Hematopoietic multipotent progenitor cell treated with erythropoietin and hydrocortisone succinate and interleukin-3 and kit ligand, for 8 days (in vitro differentiated cells): ENCODE measurements at places on chromosomes 16 and 17.

- no peak for DNase-seq
These were observed 13.1 kb upstream of the RNPS1 start for GRCh38 chr16:2280981-2281542.

DNA sequence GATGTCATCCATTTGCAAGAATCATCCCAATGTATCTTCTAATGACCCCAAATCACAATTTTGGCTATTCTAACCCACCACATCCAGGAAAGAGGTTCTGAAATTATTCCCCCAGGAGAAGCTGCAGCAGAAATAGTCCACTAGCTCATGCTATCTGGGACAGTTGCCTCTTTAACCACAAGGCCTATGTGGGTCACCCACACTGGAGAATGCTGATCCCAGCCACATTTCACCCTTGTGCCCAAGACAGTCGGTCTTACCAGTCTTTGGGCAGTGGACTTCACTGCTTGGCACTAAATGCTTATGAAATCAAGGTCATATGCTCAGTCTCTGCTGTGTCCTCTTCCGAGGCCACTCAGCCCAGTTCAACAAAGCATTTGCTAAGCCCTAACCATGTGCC, 27.0 kb downstream of the ABCC12 start:
- no peak for DNase-seq

- no peak for DNase-seq
These were observed 220.4 kb downstream of the CBLN1 start for GRCh38 chr16:49061137-49061714.

DNA sequence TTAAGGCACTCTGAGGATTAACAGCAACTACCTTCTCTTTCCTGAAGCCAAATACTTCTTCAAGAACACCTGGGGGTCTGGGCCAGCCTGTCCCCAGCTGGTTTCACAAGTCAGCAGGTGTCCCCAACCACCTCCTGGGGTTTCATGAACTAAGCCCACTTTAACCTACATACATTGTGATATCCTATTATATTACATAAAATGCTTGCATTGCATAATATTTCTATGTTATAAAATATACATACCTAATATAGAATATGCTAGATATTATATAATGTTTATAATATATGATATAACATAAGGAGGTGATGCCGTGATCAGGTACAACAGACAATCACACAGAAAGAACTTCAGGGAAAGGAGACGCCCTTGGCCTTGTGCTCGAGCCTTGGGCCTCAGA, 367.6 kb downstream of the C16orf95 start:
- DNase-seq = no peak

DNA sequence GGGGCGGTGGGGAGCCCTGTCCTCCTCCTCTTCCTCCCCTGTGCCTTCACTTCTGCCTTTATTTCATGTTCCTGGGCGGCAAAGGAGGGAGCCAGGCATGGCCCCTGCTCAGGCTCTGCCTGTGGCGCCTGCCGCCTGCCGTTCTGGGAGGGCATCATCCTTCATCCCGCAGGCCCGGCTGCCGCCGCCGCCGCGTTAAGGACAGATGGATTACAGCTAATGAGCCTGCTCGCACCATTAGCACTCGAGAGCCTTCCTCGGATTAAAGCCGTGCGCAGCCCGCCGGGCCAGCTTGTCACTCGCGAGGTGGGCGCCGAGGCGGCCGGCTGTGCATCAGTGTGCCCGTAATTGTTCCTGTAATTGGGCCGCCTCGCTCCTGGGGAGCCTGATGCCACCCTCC, 127.7 kb upstream of the GSE1 start:
- no peak for DNase-seq

GRCh38 chr17:79374087-79374689, 236.7 kb downstream of the RBFOX3 start:
- DNase-seq = no peak

DNA sequence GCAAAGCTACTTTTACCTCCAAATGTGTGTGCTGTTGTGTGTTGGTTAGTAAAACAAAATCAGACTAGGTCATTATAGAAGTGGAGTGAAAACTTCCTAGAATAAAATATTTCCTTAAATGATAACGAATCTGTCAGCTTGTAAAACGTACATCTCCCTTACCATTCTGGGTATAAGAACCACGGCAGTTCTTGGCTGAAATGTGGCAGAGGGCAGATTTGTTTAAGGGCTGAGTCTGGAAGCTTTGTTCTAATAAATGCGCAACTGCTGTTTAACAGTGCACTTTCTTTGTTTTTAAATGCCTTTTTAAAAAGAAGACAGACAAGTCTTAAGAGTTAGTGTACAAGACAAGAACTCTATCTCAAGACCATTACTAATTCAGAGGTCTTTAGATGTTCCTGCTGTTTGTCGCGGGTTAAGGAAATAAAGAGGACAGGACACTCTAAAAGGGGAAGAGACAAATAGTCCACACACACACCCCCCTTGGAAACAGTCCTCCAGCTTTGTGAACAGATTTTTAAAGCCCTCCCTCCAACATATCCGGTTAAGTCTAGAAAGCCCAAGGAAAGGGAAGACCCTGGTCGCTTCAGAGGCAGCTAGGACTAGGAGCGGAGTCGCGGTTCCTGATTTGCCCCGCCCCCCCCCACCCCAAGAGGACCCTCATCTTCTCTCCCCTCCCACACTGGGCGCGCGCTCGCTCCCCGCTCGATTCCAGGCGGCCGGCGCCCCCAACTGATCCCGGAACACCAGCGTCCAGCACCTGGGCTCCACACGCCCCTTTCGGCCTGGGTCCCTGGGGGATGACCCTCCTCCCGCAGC, 658 bp downstream of the SYNRG start:
- peak; percentile 39 for DNase-seq

- DNase-seq = peak; percentile 63
These were observed 28.3 kb downstream of the TTC19 start for GRCh38 chr17:16027708-16028584.

- no peak for DNase-seq
These were observed 16.1 kb downstream of the USP10 start for GRCh38 chr16:84715854-84716253.

DNA sequence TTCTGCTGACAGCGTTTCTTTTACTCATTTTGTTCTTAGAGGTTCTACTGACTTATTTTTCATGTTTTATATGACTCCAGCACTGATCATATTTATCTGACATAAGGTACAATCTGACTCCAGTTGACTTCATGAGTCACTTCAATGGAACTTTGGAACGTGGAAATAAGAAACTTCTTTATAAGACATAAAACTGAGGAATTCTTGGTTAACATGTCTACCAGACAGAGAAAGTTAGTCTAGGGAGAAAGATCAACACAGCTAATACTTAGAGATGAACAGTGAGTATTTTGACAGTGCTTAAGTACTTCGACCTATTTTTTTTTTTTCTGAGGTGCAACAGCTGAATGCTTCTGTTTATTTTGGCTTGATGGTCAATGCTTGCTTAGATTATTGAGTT, 679.5 kb downstream of the KCNJ2 start:
- no peak for DNase-seq

DNA sequence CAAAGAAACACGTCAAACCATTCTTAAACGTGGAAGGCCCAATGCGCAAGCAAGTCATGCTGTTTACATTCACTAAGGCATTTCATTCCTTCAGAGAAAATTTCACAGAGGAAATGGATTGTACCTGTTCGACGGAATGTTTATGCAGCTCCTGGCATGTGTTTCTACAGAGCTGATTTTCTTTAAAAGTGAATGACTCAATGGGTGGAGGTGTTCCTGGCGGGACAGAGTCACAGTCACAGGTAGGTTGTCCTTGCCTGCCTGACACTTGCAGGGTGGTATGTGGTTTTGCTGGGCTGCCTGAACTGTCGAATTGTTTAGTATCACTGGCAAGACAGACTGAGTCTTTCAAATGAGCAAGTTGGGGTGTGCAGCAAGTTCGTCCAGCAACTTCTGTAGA, 11.6 kb downstream of the PALB2 start:
- no peak for DNase-seq

GRCh38 chr16:73526011-73526804, 478.3 kb upstream of the ZFHX3 start:
- no peak for DNase-seq

GRCh38 chr17:2266865-2267228, 36.7 kb downstream of the SMG6 start:
- DNase-seq = no peak

DNA sequence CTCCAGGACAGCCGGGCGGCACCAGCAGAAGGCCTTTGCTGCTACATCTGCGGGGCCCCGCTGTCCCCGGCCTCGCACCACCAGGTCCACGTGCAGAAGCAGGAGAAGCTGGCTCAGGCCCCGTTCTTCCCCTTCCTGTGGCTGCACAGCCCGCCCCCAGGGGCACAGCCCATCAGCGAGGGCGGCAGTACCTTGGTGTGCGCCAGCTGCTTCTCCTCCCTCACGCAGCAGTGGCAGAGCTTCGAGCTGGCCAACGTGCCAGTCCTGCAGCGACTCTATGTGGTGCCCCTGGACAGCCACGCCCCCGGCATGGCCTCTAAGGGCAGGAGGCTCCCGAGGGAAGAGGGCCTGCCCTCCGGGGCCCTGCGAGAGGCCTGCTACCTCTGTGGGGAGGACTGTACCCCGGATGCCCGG, 58.3 kb upstream of the CIBAR2 start:
- no peak for DNase-seq

GRCh38 chr16:1548727-1549126, 15.3 kb downstream of the TMEM204 start:
- no peak for DNase-seq

- DNase-seq = no peak
These were observed 7.3 kb downstream of the CDH11 start for GRCh38 chr16:65114527-65114926.

- no peak for DNase-seq
These were observed at the start of gene MT1A for GRCh38 chr16:56637814-56638750. Gene MT1A, plus strand, starts transcription at chr16:56638666. Its CDS starts 73 bp downstream, at chr16:56638739.

DNA sequence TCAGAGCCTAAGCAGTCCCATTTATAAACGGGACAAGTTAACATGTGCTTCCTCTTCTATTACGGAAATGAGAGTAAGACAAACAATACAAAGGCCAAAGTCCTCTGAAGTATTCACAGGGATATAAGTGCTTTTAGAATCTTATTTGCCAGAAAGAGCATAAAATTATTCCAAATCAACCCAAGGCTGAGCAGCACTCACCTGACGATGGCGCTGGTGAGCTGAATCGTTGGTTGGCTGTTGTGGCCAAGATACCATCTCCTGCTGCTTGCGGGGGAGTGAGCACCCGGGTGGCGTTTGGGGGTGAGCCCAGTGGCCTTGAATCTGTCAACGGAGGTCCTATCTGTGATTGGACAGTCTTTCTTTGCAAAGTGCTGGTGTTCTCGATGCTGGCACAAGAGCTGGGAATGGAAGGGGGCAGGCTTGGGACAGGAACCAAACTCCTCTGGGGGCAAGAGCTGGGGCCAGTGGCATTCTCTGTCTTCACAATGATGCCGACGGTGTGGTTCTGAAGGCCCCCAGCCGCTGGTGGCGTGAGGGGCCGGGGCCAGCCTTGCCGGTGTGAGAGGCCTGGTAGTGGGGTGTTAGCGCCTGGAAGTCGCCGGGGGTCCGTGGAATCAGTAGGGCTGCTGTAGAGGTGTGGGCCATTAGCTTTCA, 9.5 kb upstream of the DHRS13 start:
- DNase-seq = peak; percentile 55

GRCh38 chr16:1257561-1258224, 1.8 kb downstream of the TPSD1 start:
- DNase-seq = no peak

DNA sequence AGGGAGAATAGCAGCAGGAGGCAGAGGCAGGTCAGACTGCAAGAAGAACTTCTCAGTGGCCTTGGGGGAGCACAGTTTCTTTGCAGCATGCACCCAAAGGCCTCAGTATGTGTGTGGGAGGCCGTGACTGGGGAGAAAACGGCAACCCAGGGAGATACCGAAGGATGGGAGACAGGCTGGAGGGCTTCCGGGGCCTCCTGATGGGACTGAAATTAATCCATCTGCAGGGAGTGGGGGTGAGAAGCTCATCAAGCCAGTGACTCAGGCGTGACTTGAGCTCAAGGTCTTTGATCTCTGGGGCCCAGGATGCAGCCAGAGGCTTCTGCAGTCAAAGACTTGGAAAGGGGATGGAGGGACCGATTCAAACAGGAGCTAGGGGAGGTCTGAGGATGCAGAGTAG, 5.1 kb upstream of the C17orf113 start:
- no peak for DNase-seq

DNA sequence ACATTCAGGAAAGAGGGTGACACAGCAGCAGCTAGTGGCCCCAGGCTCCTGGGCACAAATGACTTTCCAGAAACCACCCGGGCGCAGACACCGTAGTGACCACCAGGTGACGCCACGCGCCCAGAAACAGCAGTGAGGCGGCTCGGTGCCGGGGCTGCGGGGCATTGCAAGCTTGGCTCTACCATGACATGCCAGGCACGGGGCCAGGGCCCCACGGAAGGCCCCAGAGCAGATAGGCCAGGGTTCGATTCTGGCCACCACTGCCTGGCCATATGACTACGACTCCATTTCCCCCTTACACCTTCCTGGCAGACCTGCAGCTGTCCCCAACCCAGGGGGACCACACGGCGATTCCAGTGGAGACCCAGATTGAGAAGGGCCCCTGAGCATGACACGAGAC, 6.7 kb downstream of the RHBDF1 start:
- peak; percentile 86 for DNase-seq

- no peak for DNase-seq
These were observed 54.9 kb upstream of the MYH10 start for GRCh38 chr17:8685381-8685780.

GRCh38 chr16:59113004-59113670, 379.0 kb upstream of the GOT2 start:
- DNase-seq = no peak

DNA sequence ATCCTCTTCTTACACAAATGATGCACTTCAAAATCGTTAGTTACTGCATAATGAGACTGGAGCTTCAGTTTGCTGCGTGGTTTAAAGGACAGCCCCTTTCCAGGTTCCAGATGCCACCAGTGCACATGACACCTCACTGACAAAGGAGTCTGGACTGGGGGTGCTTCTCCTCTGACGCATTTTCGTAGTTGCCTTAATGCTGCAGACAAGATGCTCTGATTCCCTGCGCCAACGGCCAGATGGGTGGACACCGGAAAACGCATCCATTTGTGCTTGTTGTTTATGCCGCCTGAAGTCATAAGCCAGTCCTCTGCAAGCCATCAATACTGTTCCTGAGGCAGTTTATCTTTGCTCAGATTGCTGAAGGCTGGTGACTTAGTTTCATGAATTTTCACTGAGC, 16.0 kb downstream of the FBXO31 start:
- DNase-seq = no peak
